ENCODE measurements at places on chromosomes 6 and 20.

- no peak for DNase-seq
Observed at GRCh38 chr6:121426686-121427085, 8.8 kb upstream of the GJA1 start.

DNA sequence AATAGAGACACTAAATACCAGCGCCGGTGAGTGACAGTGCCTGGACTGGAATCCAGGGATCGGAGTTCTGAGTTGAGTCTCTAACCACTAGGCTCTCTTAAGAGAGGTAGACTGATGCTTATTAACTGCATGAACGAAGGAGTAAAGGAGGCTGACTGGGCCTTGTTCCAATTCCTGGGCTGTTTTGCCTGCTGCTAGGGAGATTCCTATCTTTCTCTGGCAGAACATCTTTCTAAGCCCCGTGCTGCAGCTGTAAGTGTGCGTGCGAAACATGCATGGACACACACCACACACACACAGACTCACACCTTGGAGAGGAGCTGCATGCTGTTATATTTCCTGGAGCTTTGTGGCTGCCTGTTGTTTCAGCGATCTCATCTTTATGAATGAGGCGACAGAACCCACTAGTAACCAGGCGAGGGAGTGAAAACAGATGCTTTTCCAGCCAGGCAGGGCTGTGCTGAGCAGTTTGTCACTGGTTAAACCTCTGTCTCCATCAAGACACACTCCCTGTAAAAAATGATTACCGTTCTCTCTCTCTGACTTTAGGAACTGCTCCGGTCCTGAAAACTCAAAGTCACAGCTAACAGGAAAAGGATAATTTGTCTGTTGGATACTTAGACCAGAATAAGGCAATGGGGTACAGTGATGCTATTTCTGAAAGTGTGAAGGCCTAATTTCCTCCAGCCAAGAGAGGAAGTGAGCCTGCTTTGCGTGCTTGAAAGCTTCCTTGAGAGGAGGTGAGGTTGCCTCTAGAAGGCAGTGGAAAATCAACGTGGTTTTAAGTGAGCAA is 157.4 kb upstream of the ZNF217 start:
- peak; percentile 13 for DNase-seq

DNA sequence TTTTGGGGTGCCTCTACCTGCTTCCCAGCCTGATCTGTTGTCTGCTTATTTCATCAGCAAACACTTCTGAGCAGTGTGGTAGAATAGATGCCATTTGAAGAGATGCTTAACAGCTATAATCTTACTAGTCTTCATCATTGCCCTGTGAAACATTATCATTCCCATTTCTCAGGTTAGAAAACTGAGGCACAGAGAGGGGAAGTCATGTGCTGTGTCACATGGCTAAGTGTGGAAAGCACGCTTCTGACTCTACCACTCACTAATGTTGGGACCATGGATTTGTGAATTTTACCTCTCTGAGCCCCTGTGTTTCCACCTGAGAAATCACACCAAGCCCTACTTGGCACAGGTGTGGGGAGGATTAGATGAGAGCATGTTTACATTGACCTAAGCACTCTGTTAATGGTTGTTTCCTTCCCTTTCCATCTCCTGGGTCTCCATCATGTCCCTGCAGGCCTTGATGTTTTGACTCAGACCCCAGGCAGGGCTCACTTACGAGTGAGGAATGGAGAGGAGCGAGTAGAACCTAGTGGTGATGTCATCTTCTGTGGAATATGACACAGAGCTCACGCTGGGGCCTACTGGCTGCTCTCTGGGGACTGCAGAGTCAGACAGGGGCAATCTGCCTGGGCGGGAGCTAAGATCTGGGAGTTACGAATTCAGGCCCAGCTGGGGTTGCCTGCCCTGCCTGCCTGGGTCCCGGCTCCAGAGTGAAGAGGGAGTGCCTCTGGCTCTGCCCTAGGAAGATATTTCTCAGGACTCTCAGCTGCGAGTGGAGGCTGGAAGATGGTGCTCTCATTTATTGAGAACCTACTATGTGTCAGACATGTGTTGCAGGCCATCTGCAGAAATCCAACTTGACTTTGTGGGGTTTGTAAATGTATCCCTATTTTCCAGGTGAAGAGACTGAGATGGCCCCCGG is 64.3 kb downstream of the CDH22 start:
- no peak for DNase-seq

- peak; percentile 10 for DNase-seq
Observed at GRCh38 chr20:15708984-15709598, 864.2 kb downstream of the KIF16B start.

GRCh38 chr6:3270258-3270657 is 11.5 kb downstream of the PSMG4 start:
- DNase-seq = no peak

- DNase-seq = no peak
Observed at GRCh38 chr6:82251942-82252341, 4.4 kb upstream of the IBTK start.

DNA sequence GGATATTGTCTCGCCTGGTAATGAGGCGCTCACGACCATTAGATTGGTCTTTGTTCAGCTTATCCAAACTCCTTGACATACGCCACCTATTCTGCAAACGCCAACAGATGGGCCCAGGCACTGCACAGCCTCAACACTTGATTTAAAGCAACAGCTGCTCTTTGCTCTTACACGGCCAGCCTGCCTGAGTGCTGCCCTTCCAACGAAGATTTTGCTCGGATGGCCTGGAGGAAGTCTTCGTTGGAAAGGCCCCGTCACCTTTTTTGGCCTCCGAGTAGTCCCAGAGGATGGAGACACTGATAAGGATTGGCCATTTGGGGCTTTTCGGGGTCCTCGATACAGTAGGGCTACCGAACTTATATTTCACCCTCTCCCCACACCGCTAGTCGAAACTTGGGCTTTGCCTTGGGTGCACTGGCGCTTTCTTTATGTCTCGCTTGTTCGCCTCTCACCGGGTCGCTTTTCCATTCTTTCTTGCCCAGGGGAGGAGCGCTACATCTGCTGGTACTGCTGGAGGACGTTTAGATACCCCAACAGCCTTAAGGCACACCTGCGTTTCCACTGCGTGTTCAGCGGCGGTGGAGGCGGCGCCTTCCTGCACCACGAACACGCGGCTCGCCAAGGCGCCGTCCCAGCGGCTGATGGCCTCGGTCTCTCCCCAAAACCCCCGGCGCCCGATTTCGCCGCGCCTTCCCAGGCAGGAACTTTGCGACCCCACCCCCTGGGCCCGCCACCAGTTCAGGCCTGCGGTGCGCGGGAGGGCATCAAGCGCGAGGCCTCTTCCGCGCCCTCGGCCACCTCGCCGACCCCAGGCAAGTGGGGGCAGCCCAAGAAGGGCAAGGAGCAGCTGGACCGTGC is 6.1 kb downstream of the PRDM13 start:
- no peak for DNase-seq
